ENCODE measurements at places on chromosomes 2 and 18.
A peak's percentile ranks its signal among the peaks of the same experiment; 100 is the strongest.

DNA sequence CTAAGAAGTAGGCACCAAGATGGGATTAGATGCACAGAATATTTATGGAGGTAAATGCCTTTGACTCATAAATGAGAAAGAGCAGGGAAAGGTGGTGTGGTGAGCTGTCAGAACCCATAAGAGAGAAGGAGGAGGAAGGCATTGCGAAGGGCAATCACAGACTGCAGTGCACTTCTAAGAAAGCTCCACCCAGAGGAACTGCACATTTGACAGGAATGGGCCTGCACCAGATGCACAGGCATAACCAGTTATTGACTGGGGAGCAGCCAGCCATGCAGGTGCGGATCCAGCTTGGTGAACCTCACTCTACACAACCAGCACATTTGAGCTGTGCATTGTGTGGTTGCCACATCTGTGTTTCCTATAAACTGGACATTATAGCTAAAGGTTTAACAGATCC is 62.2 kb upstream of the L3MBTL4 start:
- no peak for DNase-seq

DNA sequence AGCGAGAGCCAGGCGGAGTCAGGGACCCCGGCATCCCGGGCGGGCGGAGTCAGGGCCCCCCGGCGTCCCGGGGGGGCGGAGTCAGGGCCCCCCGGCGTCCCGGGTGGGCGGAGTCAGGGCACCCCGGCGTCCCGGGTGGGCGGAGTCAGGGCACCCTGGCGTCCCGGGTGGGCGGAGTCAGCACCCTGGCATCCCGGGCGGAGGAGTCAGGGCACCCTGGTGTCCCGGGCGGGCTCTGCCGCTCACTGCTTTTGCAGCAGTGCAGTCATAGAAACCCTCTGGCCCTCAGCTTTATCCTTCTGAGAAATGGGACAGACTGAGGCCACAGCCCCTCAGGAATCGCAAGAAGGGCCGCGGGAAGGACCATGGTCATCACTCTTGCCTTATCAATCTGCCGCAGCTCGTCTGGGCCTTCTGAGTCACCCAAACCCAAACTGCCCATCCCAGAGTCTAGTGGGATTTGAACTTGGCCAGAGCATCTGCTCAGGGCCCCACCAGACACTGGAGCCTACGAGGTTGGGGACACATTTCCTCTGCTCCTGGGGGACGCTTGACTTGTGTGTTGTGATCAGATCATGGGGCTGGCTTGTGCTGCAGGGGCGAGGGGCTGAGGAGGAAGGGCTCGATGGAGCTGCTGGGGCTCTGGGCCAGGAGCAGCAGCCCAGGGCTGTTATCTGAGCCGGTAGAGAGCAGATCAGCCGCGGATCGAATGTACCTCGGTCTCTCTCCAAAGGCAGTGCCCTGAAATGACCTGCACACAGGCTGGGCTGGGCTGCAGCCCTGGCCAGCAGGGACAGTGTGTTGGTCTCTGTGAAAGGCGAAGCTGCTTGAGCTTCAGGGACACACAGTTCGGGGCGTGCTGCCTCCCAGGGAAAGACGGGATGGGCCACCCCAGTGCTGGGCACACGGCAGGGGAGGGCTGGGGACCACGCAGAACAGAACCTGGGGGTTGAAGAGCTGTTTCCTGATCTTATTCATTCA is 290.1 kb upstream of the HDAC4 start:
- DNase-seq: no peak

GRCh38 chr18:44186001-44186400 is 494.7 kb upstream of the SETBP1 start:
- DNase-seq: no peak

- no peak for DNase-seq
These were observed 15.2 kb upstream of the LTBP1 start for GRCh38 chr2:32931519-32931918.

- DNase-seq: no peak
These were observed 144.3 kb downstream of the GPD2 start for GRCh38 chr2:156580501-156580900.

GRCh38 chr2:121501554-121501953 is 29.1 kb upstream of the RNU4ATAC start:
- DNase-seq: no peak

DNA sequence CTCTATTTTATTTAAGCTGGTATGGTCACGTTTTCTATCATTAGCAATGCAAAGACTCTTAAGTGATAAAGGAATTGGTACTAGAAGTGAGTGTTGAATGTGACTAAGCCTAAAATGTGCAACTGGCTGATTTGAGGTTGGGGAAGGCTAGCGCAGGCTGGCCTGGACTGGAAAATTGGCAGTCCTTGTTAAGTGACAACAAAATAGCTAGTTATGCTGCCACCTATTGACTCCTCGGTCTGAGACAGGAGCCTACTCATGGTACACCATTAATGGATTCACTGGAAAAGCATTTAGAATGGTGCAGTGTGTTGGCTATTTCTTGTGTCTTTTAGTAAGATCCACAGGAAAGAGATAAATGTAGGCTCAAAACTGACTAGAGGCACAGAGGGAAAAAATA is 5.7 kb upstream of the WIPF1 start:
- peak; percentile 23 for DNase-seq

DNA sequence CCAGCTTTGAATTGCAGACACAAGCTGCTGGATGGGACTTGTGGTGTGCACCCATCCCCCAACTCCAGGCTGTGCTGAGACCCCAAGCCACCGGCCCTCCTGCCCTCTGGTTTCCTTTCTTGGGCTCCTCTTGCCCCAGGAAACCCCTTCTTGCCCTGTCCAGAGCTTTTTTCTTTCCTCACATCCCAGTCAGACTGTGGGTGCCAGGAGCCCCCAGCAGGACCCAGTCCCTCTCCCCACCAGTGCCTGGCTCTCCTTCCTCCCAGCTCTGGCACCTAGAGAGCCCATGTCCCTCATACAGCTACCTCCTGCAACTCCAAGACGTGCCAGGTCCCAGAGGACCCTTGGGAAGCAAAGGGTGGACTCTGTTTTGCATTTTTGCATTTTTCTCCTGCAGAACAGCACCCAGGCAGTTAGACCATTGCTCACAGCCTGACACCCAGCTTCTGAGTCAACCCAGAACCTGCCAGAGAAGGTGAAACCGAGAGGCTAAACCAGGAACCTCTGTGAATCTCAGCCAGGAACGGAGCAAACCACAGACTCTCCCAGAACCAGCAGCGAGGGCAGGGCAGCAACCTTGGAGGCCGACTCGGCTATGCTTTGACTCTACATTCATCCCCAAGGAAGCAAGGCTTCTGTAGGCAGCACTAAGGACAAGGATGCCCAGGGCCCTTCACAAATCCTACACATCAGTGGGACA is 221.1 kb downstream of the ANAPC1 start:
- no peak for DNase-seq

DNA sequence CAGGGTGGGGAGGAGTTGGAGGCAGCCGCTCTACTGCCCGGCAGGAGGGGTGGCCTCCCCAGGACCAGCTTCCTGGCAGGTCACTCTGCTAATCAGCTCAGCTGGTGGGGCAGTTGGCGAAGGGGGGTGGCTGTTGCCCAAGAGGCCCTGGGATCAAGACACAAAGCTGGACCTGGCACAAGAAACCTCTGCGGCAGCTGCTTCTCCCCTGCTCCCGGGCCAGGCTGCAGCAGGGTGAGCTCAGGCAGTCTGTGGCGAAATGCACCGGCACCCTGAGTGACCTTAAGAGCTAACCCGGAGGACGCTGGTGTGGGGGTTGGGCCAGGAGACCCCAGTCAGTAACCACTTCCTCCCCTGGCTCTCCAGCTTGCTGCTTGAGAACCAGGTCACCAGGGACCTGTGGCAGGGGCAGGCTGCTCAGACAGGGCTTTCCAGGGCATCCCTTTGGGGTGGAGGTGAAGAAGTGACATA is 31.1 kb downstream of the TOGARAM2 start:
- peak; percentile 14 for DNase-seq

GRCh38 chr2:224954980-224955379 is 87.3 kb downstream of the DOCK10 start:
- DNase-seq: no peak

GRCh38 chr2:9388199-9388681 is 35.1 kb downstream of the ITGB1BP1 start:
- DNase-seq: no peak

DNA sequence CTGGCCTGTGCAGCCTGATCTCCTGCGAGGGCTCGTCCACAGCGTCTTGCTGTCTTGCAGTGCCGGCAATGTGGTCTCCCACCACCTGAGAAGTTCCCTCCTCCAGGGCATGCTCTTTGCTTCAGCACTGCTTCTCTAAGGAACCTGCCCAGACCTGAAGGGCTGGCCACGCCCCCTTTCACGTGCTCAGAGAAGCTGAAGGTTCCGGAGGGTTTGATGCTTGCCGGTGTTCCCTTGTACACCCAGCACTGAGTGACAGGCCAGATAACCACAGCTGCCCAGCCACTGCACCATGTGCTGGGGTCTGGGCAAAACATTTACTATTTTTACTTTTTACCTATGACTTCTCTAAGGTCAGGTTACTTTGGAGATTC is 1.7 kb upstream of the POLR2D start:
- peak; percentile 57 for DNase-seq

DNA sequence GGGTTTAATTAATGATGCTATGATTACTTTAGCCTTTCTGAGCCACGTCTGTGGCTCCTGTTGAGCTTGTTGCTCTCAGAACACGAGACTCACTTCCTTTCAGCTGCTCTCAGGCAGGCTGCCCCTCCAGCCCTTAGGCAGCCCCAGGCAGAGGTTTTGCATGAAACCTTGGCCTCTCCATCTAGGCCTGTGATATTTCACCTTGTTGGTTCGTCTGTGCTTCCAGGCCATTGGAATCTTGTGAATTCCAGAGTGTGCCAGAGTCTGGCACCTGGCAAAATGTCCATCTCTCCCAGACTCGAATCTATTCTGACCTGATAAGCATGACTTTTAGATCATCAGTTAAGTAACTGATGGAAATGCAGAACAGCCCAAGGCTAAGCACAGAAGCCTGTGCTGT is 254.1 kb downstream of the LOXHD1 start:
- DNase-seq: no peak

DNA sequence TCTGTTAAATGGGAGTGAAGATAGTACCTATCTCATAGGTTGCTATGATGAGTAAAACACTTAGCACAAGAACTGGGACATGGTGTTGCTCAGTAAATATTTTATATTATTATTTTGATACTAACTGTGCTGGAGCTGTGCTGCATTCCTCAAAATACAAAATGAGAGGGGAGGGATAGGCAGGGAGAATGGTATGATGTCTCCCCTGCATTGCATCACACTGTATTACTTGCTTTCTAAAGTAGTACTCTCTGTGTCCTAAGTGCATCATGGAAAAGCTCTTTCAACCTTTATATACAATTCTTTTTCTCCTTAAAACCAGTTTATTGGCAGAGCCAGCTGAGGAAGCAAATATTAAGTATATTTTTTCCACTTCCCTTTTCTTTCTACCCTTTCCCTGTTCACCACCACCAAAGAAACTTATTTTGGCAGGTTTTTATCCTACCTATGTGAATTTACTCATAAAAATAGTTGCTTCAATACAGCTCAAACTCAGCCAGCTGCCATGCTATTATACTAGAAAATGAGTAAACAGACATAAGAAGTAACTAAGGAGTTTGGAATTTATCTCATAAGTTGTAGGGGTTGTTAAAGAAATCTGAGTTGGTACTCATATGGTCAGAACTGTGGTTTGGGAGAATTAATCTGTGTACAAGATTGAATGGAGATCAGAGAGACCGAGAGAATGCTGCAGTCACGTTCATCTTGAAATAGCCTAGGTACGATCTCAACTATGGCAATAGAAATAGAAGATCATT is 60.3 kb downstream of the EHBP1 start:
- DNase-seq: no peak

GRCh38 chr2:158388159-158388558 is 68.4 kb downstream of the CCDC148 start:
- DNase-seq: no peak
